Germinal center (tissue), 1 donor: ENCODE measurements at places on chromosomes 5 and 9.

- no peak for DNase-seq
Observed at GRCh38 chr5:124421584-124421983, 324.9 kb downstream of the ZNF608 start.

- DNase-seq = no peak
Observed at GRCh38 chr5:171578049-171578828, 158.8 kb downstream of the FGF18 start.

GRCh38 chr5:154015071-154015693 lies 23.5 kb downstream of the FAM114A2 start:
- DNase-seq = no peak

DNA sequence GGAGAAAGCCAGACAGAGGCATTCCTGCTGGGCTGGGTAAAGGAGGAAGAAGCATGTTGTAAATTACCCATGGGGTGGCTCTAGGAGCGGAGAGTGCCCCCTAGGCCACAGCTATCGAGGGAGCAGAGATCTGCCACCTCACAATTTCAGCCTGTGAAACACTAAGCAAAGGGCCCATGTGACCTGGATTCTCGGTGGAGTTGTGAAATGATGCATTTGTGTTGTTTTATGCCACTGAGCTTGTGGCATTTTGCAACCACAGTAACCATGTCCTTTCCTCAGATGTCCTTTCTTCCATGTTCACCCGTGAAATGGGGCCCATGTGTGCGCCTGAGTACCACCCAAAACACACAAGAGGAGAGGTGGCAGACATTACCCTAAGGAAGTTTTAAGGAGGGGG lies 159.3 kb downstream of the SYK start:
- no peak for DNase-seq

GRCh38 chr5:112555691-112556090 lies 136.6 kb upstream of the EPB41L4A start:
- no peak for DNase-seq

- no peak for DNase-seq
Observed at GRCh38 chr5:105952875-105953274, 1717.9 kb downstream of the EFNA5 start.

DNA sequence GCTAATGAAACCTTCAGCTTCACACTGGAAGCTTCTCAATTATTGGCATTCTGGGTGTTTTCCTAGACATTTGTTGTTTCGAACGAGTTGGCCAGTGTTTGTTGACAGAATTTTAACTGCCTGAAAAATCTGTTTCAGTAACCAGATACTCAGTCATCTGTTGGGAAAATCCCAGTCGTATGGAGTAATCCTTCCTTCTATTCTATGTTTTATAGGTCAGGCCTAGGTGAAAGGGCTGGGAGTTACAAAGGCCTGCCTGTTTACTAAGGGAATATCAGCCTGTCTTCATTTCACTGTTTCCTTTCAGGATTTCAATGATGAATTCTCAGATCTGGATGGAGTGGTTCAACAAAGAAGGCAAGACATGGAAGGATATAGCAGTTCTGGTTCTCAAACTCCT lies 59.9 kb downstream of the GRAMD2B start:
- no peak for DNase-seq

DNA sequence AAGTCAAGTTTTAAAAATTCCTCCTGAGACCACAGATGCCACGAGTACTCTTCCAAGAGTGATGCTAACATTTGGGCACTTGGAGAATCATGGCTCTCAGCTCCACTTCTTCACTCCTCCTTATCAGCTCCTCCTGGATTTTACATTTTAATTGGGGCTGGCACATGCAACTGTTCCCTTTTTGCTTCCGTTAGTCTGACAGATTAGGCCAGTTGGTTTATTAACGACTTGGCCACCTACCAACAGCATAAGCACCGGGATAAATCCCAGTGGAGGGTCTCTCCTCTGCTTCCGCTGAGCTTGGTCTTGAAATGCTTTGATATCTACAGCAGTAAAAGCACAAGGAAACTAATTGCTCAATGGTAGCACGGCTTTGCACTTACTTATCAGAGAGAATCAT lies 134.6 kb upstream of the RASEF start:
- no peak for DNase-seq

DNA sequence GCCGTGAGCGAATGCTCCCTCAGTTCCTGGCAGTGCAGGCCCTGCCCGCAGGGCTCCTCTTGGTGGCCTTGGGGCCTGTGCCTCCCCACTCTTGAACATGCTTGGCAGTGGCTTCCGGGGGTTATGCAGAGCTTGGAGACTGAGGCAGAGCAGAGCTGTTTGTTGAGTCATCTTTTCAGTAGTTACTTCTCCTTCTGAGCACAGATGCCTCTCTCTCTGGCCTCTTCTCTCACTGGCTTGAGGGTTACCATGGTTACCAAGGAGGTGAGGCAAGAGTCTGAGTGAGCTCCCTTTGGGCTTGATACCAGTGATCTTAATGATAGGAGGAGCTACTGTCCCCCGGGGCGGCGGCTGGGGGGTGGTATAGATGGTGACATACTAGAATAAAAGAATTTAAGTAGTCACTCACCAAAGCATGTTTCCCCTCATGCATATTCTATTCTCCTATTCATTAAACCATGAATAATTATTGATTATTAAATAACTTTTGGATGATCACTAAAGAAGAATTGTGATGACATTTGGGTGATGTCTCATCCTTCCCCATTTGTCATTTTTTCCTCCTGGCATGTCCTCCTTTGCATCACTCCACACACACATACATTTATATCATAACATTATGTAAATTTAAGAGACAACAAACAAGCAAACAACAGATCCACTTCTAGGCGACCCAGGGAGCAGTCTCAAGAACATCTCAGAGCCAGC lies 111.1 kb downstream of the ARHGAP26 start:
- DNase-seq = peak; percentile 76

- DNase-seq = no peak
Observed at GRCh38 chr5:59588922-59589321, 304.6 kb downstream of the PDE4D start.

GRCh38 chr9:120690372-120690771 lies 23.9 kb downstream of the MEGF9 start:
- DNase-seq = no peak

- no peak for DNase-seq
Observed at GRCh38 chr5:134275822-134276221, 49.9 kb upstream of the PPP2CA start.

DNA sequence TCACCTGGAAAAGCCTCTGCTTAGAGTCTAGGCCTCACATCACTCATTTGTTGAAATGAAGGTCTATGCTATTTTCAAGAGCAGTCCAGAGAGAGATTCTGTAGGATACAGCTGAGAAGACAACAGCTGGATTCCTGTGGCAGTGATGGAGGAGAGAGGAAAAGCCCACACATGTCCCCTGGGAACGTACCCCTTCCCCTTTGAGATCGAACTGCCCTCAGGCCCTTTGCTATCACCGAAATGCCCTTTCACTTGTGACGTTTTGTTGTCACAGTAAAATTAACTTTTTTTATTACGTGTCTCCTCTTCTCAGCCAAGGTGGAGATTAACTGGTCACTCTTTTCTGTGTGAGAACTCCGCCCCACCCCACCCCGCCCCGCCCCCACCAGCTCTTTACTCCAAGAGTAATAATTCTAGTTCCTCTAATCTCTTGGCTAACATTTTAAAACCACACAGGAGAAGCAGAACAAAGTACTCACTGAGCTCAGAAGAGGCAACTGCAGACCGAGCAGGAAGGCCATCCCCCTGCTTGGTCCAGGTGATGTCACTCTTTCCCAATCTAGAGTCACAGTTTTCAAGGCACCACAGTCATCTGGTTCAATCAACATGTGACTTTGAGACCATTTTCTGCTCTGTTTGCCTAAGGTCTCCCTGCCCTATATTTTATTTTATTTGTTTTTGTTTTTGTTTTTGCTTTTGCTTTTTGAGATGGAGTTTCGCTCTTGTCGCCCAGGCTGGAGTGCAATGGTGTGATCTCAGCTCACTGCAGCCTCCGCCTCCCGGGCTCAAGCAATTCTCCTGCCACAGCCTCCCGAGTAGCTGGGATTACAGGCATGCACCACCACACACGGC lies 105.6 kb downstream of the SUSD1 start:
- DNase-seq = peak; percentile 37

GRCh38 chr9:134052941-134053340 lies 14.9 kb downstream of the BRD3 start:
- no peak for DNase-seq

DNA sequence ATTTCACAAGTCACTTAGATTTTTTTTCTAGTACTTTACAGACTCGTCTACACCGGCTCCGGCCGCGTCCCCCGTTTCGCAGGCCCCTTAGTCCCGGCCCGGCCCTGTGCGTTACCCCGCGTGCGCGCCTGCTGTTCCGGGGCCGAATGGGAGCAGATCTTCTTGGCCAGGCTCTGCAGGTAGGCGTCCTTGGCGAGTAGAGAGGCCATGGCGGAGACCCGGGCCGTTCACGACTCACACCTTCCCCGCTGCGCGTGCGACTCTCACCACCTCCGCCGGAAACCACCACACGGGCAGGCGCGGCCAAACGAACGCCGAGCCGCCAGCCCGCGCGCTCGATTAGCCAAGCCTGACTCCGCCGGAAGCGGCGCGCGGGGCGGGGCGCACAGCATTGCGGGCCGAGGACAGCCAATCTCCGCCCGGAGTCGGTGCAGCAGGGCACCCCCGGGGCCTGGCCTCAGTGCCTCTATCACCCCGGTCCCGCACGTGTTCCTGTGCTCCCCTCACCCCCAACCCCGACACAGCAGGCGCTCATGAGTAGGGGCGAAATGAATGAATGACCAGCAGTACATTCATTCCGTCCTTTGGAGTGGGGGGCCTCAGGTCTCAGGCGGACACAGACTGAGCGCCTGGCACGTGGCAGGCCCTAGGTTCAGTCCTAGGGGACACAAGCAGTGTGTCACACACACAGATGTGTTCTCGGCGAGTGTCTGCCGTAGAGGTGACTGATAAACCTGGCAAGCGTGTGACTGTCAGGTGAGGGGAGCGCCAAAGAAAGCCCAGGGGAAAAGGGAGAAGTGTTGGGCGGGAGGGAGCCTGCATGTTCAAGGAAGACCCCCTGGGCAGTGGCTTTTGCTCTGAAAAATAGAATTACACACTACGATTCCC lies at the start of gene SURF6:
Gene SURF6 (minus strand): TSS at position 265 of the 888 bp plus-strand sequence. CDS start 56 bp downstream, at position 209.
- peak; percentile 89 for DNase-seq

- no peak for DNase-seq
Observed at GRCh38 chr5:143501310-143502044, 98.0 kb upstream of the NR3C1 start.

- DNase-seq = no peak
Observed at GRCh38 chr9:94645901-94646300, 6.6 kb upstream of the FBP1 start.

GRCh38 chr5:151281001-151281639 lies 22.4 kb downstream of the SLC36A3 start:
- DNase-seq = no peak

- no peak for DNase-seq
Observed at GRCh38 chr5:141663506-141663905, 12.3 kb upstream of the FCHSD1 start.

DNA sequence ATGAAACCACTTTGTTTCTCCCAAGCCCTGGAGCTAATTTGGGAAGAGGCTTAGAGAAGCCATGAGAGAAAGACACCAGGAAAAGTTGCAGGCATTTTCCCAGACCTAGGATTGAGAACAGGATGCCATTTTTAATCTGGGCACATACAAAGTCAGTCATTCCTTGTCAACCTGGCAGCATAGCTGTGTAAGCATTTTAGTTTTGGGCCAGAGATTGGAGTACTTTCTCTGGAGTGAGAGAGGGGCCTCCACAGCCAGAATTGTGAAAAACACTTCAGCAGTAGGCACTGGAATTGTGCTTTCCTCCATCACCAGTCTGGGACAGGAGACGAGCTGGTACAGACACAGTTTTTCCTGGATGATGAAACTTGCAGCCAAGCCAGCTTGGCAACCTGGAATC lies 390.3 kb upstream of the DMAC1 start:
- no peak for DNase-seq

DNA sequence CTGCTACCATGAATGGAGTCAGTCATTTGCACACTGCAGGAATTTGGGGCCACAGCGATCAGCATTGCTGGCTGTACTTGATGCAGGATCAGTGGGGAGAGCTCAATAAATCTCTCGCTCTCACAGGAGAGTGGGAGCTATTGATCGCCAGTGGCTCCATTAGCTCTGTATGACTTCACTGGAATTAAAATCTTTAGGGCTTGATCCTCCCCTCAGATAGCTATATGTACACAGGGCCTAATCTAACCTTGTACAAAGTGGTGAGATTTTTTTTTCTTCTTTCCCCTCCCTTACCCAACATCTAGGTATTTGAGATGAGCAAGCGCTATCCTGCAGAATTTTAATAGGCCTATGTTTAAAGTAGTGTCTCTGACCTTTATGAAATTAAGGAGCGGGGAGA lies 84.9 kb downstream of the IZUMO3 start:
- DNase-seq = no peak

DNA sequence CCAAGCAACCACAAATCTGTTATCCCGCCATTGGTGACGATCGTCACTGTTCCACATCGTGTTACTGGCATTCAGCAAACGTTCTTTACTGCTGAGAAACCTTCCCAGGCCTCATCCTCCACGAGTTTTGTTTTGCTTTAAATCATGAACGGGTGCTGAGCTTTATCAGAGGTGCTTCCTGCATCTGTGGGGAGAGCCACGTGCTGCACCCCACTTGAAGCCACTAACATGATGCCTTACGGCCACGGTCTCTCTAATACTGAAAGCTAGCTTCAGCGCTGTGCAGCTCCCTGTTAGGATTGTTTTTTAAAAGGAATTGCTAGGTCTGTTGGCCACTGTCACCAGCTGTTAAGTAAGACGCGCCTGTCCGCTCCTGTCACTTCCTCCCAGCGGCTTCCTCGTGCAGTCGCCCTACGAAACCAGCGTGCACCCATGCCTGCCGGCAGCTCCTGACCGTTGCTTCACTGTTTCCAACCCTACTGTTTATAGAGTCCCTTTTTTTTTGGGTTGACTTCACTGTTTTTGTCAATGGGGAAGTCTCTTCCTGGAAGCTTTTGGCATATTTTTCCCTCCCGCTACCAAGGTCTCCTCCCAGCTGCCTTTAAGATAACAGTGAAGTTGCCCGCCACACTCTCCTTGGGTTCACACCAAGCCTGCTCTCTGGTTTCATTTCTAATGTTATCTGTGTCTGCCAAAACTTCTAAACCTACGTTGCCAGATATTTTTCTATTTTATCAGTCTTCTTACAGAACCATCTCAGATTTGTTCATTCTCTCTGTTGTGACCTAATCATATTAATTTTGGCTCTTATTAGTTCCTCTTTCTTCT lies 20.3 kb downstream of the LPCAT1 start:
- no peak for DNase-seq

- DNase-seq = no peak
Observed at GRCh38 chr5:92562065-92562464, 1019.0 kb downstream of the NR2F1-AS1 start.
